ENCODE measurements at places on chromosomes 11 and 22.

DNA sequence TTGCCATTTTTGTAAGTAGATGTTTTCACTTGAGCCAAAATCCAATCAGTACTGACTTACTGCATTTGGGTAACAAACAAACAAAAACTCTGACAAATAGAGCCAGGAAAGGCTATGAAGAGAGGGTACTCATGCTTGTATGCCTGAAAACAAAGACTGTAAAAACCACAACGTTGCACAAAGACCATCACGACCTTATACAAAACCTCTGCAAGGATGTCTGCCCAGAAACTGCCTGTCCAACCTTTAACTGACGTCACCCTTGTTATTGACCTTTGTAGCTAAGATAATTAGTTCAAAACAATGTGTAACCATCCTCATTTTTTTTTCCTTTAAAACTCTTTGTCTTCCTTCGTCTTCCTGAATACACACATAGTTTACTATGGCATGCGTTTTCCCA, 804 bp upstream of the CREBZF start:
- H3K4me3 ChIP-seq: no peak overlapping the region
- no peaks in the 10 kb centered on the region for H3K36me3 ChIP-seq
- H3K4me1 ChIP-seq: peaks cover 2% of the 10 kb centered on the region

DNA sequence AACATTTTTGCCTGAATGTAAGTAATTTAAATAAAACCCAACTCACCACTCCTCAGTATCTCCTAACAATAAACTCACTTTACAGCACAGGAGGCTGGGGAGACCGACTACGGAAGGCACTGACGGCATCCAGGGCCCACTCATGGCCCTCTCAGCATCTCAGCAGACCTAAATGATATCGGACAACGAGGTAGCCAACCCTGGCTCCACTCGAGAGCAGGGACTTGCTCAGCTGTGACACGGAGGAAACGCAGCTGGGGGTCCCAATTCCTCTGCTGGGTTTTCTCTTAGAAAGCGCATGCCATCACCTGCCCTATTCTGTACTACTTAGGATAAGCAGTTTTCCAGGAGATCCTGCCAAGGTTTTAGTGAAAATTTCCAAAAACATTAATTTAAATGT, 109.1 kb upstream of the BID start:
- H3K4me1 ChIP-seq: no peaks in the 10 kb centered on the region
- peak overlapping the region; percentile 54 for H3K27ac ChIP-seq
- H3K4me3 ChIP-seq: no peak overlapping the region

GRCh38 chr11:4551346-4551979, 6.5 kb downstream of the OR52M1 start:
- H3K27ac ChIP-seq: no peak overlapping the region
- no peaks in the 10 kb centered on the region for H3K36me3 ChIP-seq
- no peaks in the 10 kb centered on the region for H3K4me1 ChIP-seq
- H3K27me3 ChIP-seq: no peaks in the 10 kb centered on the region
- no peak overlapping the region for H3K4me3 ChIP-seq

DNA sequence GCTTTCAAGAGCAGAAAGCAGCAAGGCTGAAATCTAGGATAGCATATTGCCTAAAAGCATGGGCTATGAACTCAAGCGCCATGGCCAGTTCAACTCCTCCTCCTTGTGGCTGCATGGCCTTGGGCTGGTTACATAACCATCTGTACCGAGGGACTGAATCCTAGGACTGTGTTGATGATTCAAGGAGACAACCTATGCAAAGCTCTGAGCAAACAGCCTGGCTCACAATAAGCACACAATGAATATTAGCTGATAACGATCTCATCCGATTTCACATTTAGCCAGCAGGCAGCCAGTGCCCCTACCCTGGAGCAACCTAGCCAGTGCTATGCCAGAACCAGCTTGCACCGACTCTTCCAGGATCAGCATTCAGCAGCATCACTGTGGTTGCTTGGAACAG, 698.4 kb downstream of the TBC1D22A start:
- DNase-seq: no peak
- no peaks in the 10 kb centered on the region for H3K27me3 ChIP-seq
- no peak overlapping the region for H3K4me3 ChIP-seq
- H3K4me1 ChIP-seq: no peaks in the 10 kb centered on the region

DNA sequence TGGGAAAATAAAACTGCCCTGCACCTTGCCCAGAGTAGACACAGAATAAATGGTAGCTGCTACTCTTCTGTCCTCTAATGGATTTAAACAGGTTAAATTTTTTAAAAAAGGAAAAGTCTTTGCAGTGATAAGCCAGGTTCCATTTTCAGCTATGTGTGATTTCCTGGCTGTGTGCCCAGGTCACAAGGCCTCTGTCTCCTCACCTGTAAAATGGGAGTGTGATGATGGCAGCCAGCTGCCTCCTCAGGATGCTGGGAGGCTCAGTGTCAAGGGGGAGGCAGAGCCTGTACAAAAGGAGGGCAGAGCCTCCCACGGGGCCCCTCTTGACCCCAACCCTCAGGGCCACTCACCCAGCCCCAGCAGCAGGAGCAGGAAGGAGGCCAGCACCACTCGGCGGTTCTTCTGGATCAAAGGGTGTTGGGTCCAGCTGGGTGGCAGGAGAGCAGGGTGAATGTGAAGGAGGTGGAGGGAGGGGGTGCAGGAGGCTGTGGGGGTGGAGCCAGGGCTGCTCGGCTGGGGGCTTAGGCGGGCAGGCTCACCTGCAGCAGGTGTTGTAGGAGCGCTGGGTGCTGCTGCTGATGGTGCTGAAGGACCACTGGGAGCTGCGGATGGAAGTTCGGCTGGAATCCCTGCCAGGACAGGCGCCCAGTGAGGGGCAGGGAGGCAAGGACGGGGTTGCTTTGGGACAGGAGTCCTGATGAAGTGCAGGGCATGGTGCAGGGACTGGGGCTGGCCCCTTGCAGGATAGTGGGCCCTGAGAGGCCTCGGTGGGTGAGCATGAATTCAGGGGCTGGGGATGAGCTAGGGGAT, 1.9 kb downstream of the TMEM134 start:
- no peaks in the 10 kb centered on the region for H3K27me3 ChIP-seq
- peak overlapping the region; percentile 89 for H3K27ac ChIP-seq
- no peaks in the 10 kb centered on the region for H3K36me3 ChIP-seq
- DNase-seq: no peak
- H3K4me3 ChIP-seq: peak overlapping the region; percentile 84

DNA sequence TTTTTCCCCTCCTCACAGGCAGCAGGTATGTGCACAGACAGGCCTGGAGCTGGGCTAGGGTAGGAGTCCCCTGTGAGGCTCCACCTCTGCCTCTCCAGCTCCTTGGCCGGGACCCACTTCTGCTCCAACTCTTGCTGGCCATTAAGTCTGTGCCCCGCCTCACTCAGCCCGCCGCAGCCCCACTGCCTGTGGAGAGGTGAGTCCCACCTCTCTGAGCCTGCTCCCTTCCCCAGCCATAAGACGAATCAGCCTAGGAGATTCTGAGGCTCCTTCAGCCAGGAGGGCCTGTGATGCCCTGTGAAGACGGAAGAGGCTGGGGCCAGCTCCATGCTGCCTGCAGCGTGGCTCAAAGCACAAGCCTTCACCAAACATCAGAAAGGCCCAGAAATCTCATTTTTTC, 23.0 kb downstream of the TSKU start:
- H3K36me3 ChIP-seq: no peaks in the 10 kb centered on the region
- no peaks in the 10 kb centered on the region for H3K27me3 ChIP-seq
- no peak overlapping the region for H3K27ac ChIP-seq
- no peak overlapping the region for H3K4me3 ChIP-seq
- peaks cover 5% of the 10 kb centered on the region for H3K4me1 ChIP-seq
- DNase-seq: no peak

DNA sequence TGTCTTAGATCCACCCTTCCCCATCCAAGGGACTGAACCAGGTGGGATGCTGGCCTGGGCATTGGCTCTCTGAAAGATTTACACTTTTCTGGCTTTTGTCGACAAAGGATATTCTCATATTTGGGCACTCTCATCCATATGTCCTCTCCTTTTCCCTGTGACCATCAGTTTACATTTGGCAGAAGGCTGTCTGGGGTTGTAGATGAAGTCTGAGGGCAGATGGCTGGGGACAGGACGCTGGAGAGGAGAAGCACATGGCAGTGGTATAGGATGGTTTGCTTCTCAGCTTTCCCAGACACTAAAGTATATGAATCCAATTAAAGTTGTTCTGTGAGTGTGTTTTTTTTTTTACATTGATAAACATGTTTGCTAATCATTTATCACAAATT, 757.5 kb downstream of the NTM start:
- H3K4me1 ChIP-seq: no peaks in the 10 kb centered on the region
- DNase-seq: no peak
- no peaks in the 10 kb centered on the region for H3K36me3 ChIP-seq
- no peak overlapping the region for H3K4me3 ChIP-seq
- no peak overlapping the region for H3K27ac ChIP-seq
- H3K27me3 ChIP-seq: no peaks in the 10 kb centered on the region

- no peak for DNase-seq
- peaks cover 13% of the 10 kb centered on the region for H3K36me3 ChIP-seq
- H3K4me1 ChIP-seq: no peaks in the 10 kb centered on the region
- no peak overlapping the region for H3K4me3 ChIP-seq
Measured at GRCh38 chr11:71499546-71499945, 27.5 kb upstream of the KRTAP5-7 start.

All from prostate gland (tissue), 2 donors.